ENCODE measurements at places on chromosomes 7 and 10. TPM values are rescaled to one million over a fixed set of nuclear protein-coding genes. Genes with fewer than 3 reads are reported as not detected.

Gene PNLIP
- total RNA-seq: not detected

Gene AMPH
- not detected for total RNA-seq

Gene KAZALD1
- 0.25 TPM for total RNA-seq

Gene SDK1
- total RNA-seq: 0.54 TPM

- peaks cover 40% of the 10 kb centered on the region for H3K36me3 ChIP-seq
- peaks cover 6% of the 10 kb centered on the region for H3K4me1 ChIP-seq
- no peak overlapping the region for H3K4me3 ChIP-seq
- no peaks in the 10 kb centered on the region for H3K27me3 ChIP-seq
- DNase-seq: no peak
These were observed 161.8 kb downstream of the MGMT start for GRCh38 chr10:129628823-129629222.

- no peak for DNase-seq
- peaks cover 20% of the 10 kb centered on the region for H3K4me1 ChIP-seq
- H3K27ac ChIP-seq: no peak overlapping the region
- peaks cover 65% of the 10 kb centered on the region for H3K27me3 ChIP-seq
- H3K36me3 ChIP-seq: no peaks in the 10 kb centered on the region
- H3K4me3 ChIP-seq: peak overlapping the region; percentile 50
These were observed 2.9 kb downstream of the FZD8 start for GRCh38 chr10:35639021-35639727.

GRCh38 chr7:134587750-134588149 lies 38.8 kb downstream of the AKR1B15 start:
- no peaks in the 10 kb centered on the region for H3K4me1 ChIP-seq
- peaks cover 5% of the 10 kb centered on the region for H3K27me3 ChIP-seq
- H3K36me3 ChIP-seq: no peaks in the 10 kb centered on the region
- no peak overlapping the region for H3K27ac ChIP-seq
- no peak for DNase-seq
